ENCODE measurements at places on chromosomes 11 and 22.

GRCh38 chr11:129972611-129973010, 30.0 kb downstream of the PRDM10 start:
- DNase-seq, result no peak

- DNase-seq, result no peak
These were observed 9.6 kb upstream of the RGL4 start for GRCh38 chr22:23681026-23681809.

DNA sequence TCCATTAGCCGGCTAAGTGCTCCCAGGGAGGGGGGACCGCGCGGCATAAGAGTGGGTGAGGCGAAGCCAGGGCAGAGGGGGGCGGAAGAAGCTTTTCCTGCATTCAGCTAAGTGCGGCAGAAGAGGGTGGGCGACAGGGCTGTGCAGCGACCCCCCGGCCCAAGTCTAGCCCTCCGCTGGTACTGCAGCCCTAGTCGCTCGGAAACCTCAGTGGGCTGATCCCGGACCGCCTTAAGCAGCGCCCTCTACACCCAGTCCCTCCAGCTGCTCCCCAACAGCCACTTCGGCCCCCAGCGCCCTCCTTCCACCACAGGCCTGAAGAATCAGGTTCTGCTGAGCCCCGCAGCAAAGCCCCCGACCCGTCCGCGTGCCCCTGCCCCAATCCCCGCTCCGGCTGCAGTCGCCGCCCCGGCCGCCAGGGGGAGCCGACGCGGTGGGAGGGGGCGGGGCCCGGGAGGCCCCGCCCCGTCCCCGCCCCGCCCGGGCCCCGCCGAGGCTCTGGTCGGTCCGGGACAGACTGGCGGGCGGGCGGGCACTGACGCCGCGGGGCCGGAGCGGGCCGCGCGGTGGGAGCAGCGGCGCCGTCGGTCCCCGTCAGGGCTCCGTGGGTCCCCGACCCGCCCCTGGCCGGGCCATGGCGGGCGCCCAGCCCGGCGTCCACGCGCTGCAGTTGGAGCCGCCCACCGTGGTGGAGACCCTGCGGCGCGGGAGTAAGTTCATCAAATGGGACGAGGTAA, at the start of gene PLCB3:
TSS of gene PLCB3 (plus strand) at position 515 of the 737 bp plus-strand sequence. CDS start at position 635, 120 bp downstream.
- peak; percentile 38 for DNase-seq

GRCh38 chr22:31340765-31341247, 5.3 kb downstream of the PATZ1 start:
- DNase-seq, result no peak

GRCh38 chr11:130995266-130995665, 79.0 kb upstream of the SNX19 start:
- no peak for DNase-seq
